ENCODE measurements at places on chromosomes 4 and X. TPM values are rescaled to one million over a fixed set of nuclear protein-coding genes. Genes with fewer than 3 reads are reported as not detected.

Gene CSN1S1
- total RNA-seq, result not detected

Gene FAM9B
- total RNA-seq, result not detected

Gene RBM46
- total RNA-seq, result not detected

Gene MTTP
- total RNA-seq, result not detected

Gene VGLL1
- not detected for total RNA-seq

Gene JADE3
- 11.6 TPM for total RNA-seq

Gene TMPRSS11A
- not detected for total RNA-seq

Gene SFRP2
- total RNA-seq, result not detected

Gene CTAG1A
- total RNA-seq, result not detected

Gene FGF13
- not detected for total RNA-seq

Gene LRCH2
- not detected for total RNA-seq

Gene PF4V1
- not detected for total RNA-seq

Gene PPARGC1A
- total RNA-seq, result 0.14 TPM

Gene TMSB15A
- 0.73 TPM for total RNA-seq

Gene RAB40AL
- 0.24 TPM for total RNA-seq

Gene IQSEC2
- 44.7 TPM for total RNA-seq

Gene MAMLD1
- total RNA-seq, result 9.3 TPM

Gene FRMD7
- not detected for total RNA-seq

Gene FMR1NB
- not detected for total RNA-seq

Gene STK26
- 9.9 TPM for total RNA-seq

Gene ADGRG2
- 7.1 TPM for total RNA-seq

Gene POU3F4
- not detected for total RNA-seq

Gene MUC7
- not detected for total RNA-seq

Gene ANKRD50
- 5.2 TPM for total RNA-seq

Gene GABRG1
- not detected for total RNA-seq

Gene LANCL3
- total RNA-seq, result not detected

Gene GPC3
- total RNA-seq, result not detected

Gene KIAA1210
- not detected for total RNA-seq

Gene LONRF3
- total RNA-seq, result 2.9 TPM

Gene DMP1
- total RNA-seq, result not detected

Gene XG
- 0.07 TPM for total RNA-seq

Gene SSX4
- total RNA-seq, result not detected
